ENCODE measurements at places on chromosomes 2 and 18.
A peak's percentile ranks its signal among the peaks of the same experiment; 100 is the strongest.

- no peak for DNase-seq
These were observed 47.1 kb downstream of the NEDD4L start for GRCh38 chr18:58091099-58091611.

- DNase-seq = peak; percentile 78
These were observed at the start of gene LRP2 for GRCh38 chr2:169362118-169362893. LRP2 (minus strand) TSS chr2:169362534; CDS start chr2:169362399, 135 bp downstream.

DNA sequence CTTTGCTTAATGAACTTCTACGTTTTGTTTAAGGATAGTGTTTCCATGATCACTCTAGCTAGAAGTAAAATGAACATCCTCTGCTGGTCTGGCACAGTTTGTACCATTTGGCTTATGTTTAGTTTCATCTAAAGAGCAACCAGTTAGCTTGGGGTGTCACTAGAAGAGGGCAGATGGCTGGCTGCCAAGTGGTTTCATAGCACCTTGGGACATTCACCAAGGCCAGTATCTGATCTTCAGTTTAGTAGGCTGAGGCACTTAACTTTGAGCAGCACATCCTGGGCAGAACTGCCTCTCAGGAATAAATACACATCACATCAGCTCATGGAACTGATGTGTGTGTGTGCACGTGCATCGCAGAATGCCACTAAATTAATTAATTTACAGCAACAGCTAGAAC is 68.4 kb downstream of the NXPH2 start:
- no peak for DNase-seq

DNA sequence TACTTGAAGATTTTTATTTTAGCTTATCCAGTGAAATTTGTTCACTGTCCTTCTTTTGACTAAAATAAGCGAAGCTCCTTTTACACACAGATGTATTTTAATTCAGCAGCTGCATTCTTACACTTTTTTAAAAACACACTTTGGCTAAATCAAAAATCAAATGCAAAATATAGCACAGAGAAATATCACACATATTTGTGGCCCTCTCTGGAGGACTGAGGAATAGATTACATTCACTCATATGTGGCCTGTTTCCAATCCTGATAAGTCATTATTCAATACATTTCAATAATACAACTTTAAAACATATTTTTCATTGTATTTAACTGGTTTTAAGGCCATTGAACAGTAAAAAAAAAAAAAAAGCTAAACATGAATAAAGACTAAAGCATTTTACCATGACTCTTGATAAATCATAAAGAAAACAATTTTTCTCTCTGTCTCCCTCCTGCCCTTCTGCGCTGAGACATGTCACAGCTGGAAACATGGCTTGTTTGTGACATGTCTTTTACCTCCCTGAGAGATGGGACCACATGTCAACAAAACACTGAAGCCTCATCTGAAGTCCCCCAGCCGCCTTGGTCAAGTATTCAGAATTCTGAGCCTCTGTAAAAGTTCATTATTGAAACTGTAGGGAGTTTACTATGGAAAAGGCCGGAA is 221.0 kb downstream of the ZNF407 start:
- no peak for DNase-seq

DNA sequence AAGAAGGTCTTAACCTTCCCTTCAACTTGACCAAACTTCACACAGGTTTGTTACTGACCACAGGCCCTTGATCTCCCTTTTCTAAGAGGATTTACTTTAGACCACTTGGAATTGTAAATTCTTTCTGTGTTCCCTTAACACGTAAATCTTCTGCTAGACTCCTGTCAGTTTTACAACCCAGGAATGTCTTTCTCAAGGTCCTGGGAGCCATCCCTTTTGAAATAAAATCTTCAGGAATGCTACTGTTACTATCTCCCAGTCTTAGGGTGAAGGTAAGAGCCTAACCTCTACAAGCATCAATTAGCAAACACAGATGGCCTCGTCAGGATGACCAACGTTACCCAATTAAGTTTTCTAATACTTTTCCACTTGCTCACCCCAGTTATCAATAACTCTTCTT is 182.7 kb downstream of the NRXN1 start:
- no peak for DNase-seq

GRCh38 chr2:223868005-223868404 is 30.6 kb upstream of the AP1S3 start:
- DNase-seq = no peak

DNA sequence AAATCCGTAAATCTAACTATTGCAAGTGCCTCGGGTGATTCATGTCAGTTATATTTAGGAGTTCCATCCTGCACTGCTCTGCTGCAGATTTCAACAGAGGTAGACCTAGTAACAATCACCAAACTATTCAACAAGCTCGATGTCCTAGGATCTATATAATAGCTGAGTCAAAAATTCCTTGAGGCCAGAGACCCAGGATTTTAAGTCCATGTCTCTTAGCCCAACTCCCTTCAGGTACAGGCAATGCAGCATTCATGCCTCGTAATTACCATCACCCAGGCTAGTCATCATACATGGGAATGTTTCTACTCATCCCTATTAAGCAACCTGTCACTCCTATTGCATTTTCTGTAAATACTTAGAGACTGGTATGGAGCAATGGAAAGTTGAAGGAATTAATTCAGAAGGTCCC is 729 bp downstream of the TM4SF20 start:
- no peak for DNase-seq

Data from activated CD4-positive, alpha-beta T cell treated with anti-CD3 and anti-CD28 coated beads, Interleukin-2, amount 10 ng/mL, durations not matched to agents 24 days and 14 days (primary cell).